ENCODE measurements at places on chromosomes 4 and X.

DNA sequence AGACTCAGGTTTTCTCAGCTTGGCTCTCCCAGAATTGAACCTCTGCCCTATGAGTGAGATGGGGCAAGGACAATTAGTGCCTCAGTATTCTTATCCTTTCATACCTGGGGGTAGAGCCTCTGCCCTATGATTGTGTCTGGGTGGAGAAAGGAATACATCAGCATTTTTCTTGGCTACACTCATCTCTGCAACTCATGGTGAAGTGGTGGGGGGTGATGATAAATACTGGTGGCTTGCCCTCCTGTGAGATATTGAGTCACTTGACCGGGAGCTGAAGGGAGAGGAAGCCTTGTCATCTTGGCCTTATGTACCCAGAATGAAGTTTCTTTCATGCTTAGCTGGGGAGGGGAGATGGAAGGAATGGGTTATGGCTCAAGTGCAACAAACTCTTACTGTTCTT, 71.3 kb upstream of the ENOX2 start:
- no peak for DNase-seq

DNA sequence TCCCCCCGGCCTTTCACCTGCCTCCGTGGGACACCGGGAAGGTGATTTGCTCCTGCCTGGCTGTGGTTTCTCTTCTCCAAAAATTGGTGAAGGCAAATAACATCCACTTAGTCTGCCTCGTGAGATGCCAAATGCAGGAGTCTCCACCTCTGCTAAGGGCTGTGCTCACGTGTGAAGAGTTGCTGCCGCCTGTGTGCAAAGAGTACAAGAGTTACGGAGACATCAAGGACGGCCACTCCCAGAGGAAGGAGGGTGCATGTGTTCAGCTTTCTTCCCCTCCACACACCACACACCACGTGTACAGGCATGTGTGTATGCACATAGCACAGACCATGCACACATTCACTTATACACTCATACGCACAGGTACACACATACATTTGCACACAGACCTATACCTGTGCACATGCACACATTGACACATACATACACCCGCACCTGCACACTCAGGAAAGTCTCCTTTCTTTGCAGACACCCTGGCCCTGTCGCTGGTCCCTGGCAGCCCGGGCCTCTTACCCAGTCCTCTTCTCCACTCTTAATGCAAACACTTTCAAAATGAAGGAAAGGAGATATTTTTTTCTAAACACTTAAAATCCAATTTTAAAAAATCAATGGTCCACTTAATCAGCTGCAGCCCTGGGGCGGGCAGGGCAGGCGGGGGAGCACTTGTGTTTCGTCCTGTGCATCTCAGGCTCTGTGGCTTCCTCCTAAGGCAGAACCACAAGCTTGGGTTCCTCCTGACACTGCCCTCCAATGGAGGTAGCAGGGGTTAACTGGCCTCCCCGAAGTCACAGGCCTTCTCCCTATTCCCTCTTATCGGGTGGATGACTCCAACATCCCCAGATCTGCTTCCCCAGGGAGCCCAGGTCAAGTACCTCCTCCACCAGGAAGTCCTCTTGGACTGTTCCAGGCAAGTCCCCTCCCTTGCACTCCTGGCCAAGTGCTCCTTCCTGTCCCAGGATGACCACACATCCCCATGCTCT, 103.0 kb downstream of the CPZ start:
- DNase-seq = no peak

GRCh38 chr4:174061026-174061425, 222.4 kb downstream of the FBXO8 start:
- DNase-seq = no peak

GRCh38 chrX:458631-459061, 71.9 kb upstream of the PPP2R3B start:
- DNase-seq = no peak

DNA sequence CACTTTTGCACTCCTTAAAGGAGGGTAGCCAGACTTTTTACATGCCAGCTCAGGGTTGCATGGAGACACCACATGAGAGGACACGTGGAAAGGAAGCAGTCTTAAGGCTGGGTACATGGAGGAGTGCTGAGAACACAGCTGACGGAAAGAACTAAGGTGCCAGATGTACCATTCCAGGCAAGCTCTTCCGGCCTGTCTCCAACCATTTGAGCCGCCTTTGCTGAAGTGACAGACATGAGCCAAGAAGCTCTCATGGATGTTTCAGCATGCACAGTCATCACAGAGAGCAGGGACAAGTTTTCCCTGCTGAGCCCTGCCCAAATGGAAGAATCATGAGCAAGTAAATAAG, 83.4 kb upstream of the BMP2K start:
- no peak for DNase-seq

DNA sequence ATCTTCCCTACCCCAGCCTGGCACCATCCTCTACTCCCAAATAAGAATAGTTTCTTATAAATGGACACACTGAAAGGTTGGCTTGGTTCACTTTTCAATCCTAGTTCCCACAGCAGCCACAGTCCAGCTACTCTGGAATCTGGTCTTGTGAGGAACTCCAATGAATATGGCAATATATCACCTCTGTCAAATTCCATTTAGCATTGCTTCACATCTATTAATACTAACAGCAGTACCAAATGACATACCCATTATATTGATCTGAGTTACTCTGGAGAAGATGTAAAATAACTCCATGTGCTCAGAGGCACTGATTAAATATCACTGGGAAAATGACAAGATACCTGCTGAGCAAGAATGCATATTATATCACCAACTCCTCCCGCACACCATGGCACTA, 8.6 kb downstream of the OPHN1 start:
- no peak for DNase-seq

- no peak for DNase-seq
Measured at GRCh38 chrX:149312097-149312496, 193.0 kb downstream of the IDS start.

DNA sequence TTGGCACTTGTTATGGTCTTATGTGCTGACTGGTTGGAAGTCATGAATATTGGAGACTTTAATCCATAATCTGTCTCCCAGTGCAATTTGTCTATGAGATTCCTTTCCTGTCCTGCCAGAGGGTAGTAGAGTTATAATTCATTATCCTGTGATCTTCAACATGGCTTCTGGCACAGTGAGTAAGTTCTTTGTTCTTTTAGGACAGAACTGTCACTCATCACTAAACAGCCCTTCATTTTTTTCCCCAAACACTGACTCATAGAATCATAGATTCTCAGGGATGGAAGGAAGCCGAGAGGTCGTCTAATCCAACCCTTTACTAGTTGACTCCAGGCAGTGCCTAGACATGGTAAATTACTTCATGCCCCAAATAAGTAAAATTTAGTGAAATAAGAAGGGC, 78.4 kb downstream of the LUZP4 start:
- no peak for DNase-seq

DNA sequence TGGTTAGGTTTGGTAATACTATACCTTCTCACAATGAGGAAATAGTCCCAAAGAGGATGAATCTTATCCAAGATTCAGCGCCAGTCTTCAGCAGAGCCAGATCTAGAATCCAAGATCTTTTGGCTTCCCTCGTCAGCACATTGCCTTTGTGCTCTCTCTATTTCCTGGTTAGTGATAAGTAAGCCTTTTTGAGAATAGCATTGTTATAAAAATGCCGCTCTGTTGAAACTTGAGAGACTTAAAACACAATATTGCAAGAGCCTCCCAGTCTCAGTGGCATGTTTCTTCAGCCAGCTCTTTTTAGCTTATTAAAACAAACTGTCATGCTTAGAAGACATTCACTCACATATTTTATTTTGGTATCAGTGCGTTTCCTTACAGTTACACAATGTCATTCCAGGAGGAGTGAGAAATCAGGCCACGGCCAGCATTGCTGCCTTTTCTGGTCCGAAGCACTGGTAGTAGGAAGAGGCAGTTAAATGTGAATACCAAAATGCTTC, 141.4 kb downstream of the KLHL8 start:
- DNase-seq = no peak

DNA sequence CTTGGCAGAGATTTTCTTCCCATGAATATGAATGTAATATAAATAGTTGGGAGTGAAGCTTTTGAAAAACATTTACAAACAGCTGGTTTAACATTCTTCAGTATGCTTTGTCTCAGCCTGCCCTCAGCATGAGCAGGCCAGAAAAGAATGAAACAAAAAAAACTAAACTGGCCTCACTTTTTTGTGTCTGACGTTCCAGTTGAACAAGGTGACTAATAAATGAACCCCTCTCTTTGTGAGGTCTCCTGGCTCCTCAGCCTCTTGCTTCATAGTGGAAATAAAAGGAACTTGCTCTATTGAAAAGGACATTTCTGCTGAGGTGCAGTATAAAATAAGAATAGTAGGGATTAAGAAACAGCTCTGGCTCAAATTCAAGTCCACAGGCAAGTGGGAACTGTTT, 9.4 kb downstream of the CHST7 start:
- no peak for DNase-seq

DNA sequence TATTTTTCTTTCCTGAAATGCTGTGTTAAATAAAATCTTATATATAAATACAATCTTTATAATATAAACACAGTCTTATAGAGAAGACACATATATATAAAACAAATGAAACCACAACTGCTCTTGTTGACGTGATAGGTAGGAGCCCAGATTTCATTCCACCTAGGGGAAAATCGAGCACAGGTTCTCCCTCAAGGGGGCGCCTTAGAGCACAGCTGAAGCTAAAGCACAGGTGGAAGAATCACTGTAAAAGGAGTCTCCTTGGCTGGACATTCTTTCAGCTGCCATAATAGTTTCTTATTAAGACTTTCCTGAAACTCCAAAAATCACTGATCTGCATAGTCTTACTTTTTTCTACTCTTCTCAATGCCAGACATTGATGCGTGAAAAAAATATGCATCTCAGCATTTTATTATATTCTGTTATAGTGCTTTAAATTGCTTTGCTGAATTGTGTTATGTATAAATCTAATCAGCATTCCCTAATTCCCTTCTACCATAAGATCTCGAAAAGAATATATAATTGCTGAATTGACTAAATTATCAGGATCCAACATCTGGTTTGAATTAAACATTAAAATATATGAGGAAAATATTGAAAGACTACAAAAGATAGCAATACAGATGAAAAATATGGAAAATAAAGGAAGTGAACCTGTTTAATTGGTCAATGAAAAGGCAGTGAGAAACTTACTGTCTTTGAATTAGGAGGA, 25.5 kb upstream of the RXFP1 start:
- no peak for DNase-seq

DNA sequence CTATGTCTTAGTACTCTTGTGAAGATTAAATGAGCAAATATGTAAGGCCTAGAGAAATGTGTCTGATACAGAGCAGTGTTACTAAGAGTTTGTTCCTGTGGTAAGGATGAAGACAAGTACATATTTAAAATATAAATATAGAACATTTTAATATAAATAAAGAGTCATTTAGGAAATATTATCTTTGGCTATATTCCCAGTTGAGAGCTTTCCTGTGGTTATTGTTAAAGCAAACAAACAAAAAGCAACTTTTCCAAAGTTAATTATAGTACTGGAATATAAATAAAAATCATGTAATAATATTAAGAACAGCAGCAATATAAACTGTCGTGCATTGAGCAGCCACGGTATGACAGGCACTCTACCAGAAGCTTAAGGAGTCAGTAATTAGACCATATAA, 472.5 kb downstream of the INPP4B start:
- DNase-seq = no peak

DNA sequence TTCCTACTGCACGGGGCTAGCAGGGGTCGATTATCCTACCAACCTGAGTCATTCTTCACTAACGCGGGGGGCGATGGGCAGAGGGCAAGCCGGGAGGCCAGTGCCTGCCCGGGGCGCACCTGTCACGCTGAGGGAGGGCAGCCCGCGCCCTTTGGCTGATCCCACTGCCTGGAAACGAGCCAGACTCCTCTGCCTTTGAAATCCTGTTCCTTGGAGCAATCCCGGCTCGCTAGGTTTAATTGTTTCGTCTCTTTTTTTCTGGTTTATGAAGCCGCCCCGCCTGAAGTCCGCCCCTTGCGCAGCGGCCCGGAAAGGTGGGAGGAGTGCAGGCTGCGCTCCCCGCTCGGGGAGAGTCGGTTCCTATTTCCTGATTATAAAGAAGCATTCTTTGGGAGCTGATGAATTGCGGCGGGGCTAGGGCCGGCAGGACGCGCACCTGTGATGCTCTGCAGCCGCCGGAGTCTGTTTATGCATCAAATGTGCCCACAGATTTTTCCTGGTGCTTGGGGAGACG, 484.2 kb downstream of the BCOR start:
- DNase-seq = no peak

GRCh38 chr4:42361456-42361855, 35.8 kb upstream of the SHISA3 start:
- DNase-seq = no peak

GRCh38 chrX:47595716-47596251, 13.5 kb downstream of the TIMP1 start:
- DNase-seq = no peak

DNA sequence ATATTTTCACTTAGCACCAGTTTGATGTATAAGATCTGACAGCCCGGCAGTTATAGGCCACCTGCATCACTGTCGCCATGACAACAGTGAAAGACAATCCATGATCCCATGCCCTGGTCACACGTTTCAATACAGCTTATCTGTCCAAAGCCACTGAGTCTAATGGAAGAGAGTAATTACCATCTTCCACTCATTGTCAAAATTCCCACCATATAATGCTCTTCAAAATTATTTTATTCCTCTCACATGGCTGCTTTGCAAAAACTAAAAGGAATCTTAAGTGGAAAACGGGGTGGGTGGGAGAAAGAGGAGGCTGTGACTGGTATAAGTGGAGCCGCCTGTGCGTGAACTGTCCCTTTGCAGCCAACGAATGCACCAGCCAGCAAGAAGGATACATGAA, 44.2 kb downstream of the MAML3 start:
- DNase-seq = no peak

DNA sequence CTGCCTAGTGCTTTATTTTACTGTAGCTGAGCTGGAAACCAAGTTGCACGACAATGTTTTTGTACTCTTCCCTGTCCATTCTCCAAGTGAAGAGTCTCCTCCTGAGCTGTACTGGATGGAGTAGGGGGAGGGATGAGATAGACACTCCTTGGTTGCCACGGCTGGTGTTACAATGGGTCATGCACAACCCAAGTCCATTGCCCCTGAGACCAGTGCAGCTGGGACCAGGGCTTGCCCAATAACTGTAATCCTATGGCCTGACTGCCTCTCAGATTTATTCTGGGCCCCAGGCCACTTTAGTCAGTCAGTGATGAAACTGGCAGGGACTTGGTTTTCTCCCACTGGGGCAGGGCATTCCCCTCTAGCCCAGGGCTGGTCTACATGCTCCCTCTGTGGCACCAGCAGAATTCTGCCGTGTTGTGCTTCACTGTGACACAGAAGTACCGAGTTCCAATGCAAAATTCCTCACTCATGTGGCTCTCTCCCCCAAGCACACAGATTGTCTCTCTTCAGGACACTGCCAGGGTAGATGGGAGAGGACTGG, 203.3 kb upstream of the PCDH18 start:
- no peak for DNase-seq

GRCh38 chrX:83934220-83934619, 73.3 kb downstream of the CYLC1 start:
- DNase-seq = no peak

DNA sequence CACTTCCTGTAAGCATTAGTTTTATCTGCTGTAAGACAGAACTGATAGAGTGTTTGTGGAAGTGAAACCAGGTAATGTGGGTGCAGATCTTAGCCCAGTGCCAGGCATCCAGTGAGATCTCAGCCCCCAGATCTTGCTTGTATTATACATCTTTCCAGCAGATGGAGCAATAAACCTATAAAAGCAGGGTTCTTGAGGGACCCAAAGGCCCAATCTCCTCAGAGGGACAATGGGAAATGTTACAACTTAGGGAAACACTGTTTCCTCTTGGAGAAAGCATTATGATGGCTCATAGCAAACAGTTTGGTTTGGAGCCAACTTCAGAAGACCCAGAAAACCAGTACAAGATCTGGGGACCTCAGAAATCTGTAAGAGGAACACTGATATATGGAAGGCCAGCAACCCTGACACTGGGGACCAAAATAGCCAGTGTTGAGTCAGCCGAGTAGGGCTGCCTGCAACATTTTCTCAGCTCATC, 206.3 kb downstream of the SLC7A11 start:
- DNase-seq = no peak

All from stimulated activated CD4-positive, alpha-beta T cell treated with anti-CD3 and anti-CD28 coated beads, Interleukin-1b, Interleukin-23, amount 100 ng/mL, for 4 hours (primary cell).